Panc1 (cell line): ENCODE measurements at places on chromosomes 1 and 21. TPM values are rescaled to one million over a fixed set of nuclear protein-coding genes. Genes with fewer than 3 reads are reported as not detected.

SERPINC1 gene
- 0.64 TPM for total RNA-seq

SPRR2G gene
- not detected for total RNA-seq

DISP3 gene
- 1.1 TPM for total RNA-seq

SMYD2 gene
- 31.0 TPM for total RNA-seq

IL12RB2 gene
- total RNA-seq, result 0.26 TPM

CR1L gene
- not detected for total RNA-seq

SPRR2A gene
- not detected for total RNA-seq

FAM3B gene
- not detected for total RNA-seq

THEMIS2 gene
- total RNA-seq, result 4.2 TPM

CRABP2 gene
- 1,115 TPM for total RNA-seq

- DNase-seq, result no peak
Observed at GRCh38 chr1:11748294-11749202, 12.6 kb downstream of the AGTRAP start.

- DNase-seq, result no peak
Observed at GRCh38 chr1:206013026-206013795, 10.0 kb upstream of the RAB7B start.

- DNase-seq, result no peak
Observed at GRCh38 chr1:159223004-159223403, 18.3 kb downstream of the ACKR1 start.

DNA sequence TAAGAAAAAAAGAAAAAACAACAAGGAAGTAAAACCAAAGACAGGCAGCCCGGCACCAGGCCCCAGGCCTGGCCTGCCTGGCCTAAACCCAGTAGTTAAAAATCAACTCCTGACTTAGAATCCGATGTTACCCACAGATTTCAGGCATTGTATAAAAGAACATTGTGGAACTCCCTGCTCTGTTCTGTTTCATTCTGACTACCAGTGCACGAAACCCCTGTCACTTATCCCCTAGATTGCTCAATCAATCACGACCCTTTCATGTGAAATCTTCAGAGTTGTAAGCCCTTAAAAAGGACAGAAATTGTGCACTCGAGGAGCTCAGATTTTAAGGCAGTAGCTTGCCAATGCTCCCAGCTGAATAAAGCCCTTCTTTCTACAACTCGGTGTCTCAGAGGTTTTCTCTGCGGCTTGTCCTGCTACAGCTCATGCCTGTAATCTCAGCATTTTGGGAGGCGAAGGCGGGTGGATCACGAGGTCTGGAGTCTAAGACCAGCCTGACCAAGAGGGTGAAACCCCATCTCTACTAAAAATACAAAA is 15.6 kb upstream of the MYOCOS start:
- DNase-seq, result no peak

DNA sequence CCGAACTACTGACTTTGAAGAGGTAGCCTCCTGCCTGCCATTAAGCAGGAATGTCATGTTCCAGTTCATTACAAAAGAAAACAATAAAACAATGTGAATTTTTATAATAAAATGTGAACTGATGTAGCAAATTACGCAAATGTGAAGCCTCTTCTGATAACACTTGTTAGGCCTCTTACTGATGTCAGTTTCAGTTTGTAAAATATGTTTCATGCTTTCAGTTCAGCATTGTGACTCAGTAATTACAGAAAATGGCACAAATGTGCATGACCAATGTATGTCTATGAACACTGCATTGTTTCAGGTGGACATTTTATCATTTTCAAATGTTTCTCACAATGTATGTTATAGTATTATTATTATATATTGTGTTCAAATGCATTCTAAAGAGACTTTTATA is 159.8 kb upstream of the SGIP1 start:
- DNase-seq, result no peak

DNA sequence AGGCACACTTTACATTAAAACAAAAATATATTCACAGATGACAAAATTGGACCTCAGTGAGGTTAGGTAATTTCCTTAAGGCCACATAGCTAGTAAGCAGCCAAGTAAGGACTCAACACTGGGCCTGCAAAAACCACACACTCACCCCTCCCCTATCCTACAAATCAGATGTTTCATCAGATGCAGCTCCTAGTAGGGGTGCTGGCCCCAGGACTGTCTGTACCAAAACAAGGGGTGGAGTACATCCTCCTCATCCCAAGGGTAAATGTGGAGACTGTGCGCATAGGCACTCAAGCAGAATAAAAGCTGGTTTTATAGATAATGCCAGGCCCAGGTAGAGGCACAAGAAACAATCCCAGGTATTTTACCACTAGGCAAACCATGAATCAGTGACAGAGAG is 25.7 kb downstream of the URB1 start:
- no peak for DNase-seq

DNA sequence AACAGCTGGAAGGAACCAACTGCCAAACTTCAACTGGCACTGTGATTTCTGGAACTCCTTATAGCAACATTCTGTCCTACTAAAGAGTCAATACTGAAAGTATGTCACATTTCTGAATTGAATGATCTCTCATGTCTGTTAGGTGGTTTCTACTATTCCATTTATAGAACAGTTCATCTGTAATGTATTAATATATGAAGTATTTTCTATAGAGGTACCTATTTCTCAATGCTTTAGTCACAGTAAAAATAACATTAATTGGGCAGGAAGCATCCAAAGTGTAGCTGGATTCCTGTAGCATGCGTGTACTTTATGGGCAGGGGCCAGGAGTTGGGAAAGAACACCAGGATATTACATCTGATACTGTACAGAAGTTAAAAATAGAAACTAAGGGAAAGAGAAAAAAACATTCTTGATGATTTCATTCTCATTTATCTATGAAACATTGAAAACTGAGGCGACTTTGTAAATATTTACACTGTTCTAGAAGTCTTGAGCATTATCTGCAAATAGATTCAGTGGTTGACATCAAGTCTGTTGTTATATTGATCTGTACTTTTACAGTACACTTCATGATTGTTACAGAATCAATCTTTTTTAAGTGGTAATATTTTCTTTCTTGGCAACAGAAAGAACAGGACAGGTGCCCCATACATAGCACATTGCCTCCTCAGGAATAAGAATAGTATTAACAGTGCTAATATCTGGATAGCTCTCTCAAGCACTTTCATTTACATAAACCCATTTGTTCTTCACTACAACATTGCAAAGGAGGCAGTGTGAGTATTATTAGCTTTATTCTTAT is 6.2 kb upstream of the ZNF281 start:
- DNase-seq, result peak; percentile 97

GRCh38 chr1:109255097-109255651 is 5.8 kb downstream of the CELSR2 start:
- DNase-seq, result no peak

DNA sequence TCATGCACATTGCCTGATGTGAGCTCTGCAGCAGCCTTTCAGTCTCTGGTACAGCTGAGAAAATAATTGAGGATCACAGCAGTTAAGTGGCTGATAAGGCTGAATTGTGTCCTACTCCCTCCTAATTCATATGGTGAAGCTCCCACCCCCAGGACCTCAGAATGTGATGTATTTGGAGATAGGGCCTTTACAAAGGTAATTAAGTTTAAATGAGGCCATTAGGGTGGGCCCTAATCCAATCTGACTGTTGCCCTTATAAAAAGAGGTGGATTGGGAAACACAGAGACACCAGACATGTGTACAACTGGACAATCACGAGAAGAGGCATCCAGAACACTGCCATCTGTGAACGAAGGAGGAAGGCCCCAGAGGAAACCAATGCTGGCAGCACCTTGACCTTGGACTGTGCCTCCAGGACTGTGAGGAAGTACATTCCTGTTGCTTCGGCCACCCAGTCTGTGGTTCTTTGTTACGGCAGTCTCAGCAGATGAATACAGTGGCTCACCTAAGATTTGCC is 148.1 kb downstream of the TRABD2B start:
- no peak for DNase-seq

DNA sequence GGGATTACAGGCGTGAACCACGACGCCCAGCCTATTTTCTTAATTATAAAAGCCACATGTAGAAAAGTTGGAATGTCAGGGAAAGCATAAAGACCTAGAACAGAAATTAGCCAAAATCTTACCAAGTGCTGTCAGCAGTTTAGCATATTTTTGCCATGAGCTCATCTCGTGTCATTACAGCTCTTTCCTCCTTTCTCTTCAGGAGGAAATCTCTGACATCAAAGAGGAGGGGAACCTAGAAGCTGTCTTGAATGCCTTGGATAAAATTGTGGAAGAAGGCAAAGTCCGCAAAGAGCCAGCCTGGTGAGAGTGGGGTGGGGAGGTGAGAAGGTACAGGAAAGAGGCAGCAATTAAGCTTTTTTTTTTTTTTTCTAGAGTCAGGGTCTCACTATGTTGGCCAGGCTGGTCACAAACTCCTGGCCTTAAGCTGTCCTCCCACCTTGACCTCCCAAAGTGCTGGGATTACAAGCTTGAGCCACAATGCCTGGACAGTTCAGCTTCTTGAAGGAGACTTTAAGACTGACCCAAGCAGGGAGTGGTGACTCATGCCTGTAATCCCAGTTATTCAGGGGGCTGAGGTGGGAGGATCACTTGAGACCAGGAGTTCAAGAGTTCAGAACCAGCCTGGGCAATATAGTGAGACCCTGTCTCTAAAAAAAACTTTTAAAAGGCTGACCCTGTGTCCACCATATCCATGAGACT is 8.4 kb upstream of the BGLAP start:
- DNase-seq, result no peak

GRCh38 chr21:33259428-33259827 is 6.7 kb upstream of the IL10RB start:
- DNase-seq, result no peak

DNA sequence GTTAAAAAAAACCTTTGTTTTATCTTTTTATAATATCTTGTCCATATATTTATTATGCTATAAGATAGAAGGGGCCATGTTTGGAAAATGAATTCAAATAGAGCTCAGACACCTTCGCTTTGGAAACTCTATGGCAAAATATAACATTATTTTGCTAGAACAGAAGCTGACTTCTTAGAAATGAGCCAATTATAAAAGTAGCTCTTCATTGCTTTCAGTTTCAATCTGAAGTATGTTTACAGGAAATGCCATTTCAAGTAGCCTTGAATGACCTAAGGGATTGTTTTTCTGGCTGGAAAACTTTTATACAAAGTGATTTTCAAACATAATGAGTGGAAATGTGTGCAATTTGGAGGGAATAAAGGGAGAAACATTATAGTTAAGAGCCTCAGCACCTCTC is 37.8 kb upstream of the GBP5 start:
- DNase-seq, result no peak

DNA sequence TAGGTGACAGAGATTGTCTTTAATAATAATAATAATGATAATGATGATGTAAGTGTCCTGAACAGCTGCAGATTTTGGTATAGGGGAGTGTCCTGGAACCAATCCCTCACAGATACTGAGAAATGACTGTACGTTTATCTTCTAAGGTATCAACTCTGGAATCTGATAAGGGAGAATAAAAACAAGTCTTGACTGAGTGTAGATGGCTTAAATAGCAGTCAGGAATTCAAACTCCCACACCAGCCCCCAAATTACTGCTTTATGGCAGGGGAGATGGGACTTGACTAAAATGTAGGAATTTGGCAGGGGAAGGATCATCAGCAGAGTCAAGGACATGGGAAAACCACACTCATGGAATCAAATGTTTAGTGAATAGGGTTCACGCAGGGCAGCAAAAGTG is 6.1 kb upstream of the VHLL start:
- no peak for DNase-seq

DNA sequence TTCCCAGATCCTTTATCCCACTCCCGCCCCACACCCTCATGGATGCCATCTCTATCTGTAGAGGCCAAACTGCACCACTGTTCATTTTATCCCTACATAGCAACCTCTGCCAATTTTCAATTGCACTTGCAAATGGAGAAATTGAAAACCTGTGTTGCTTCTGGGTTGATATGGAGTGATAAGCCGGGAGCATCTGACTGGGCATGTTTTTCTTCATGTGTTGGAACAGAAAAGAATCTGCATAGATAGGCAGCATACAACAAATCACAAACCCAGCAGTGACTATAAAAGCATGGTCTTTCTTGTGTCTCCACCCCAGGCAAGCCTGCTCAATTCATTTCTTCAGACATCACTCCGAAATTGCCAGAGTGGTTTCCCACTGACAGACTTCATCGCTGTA is 608.8 kb upstream of the CAMK1G start:
- no peak for DNase-seq

- DNase-seq, result no peak
Observed at GRCh38 chr1:157073944-157074685, 25.5 kb downstream of the ETV3L start.

- no peak for DNase-seq
Observed at GRCh38 chr1:225341642-225342041, 86.2 kb downstream of the LBR start.

- DNase-seq, result no peak
Observed at GRCh38 chr1:79638382-79638781, 631.9 kb upstream of the ADGRL4 start.

DNA sequence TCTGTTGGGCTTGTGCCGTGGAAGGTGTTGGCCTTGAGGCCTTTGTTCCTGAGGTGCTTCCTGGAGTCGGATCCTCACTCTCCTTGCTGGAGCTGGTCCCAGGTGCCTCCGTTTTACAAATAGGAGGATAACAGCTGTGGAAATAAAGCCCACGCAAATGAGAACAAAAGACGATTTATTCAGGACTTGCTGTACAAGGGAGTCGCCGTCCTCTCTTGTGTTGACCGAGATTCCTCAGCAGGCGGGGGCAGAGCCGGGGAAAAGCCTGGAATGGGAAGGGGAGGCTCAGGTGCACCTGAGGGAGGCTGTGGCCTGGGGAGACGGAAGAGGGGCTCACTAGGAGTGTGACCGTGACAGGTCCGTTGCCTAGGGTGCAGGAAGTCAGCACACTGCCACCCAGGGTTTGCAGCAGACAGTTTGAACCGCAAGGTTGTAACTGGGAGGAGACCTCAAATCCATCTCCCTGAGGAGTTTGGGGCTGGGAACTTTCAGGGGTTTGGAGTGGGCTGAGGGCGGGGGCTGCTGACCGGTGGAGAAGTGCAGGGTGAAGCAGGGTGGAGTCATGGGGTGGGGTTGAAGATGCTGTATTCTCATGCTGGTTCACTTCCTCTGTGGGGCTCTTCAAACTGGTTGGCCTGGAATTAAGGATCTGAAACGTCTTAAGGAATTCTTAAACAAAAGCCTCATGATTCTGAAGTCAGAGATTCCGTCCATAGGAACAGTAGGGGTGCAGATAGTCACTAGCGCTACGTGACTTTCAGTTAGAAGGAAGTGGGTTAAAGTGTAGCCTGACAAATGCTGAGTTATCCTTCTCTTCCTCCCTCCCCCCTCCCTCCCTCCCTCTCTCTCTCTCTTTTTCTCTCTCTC is 2.6 kb upstream of the CSTB start:
- DNase-seq, result peak; percentile 47
